ENCODE measurements at places on chromosomes 12 and 14. TPM values are rescaled to one million over a fixed set of nuclear protein-coding genes. Genes with fewer than 3 reads are reported as not detected.
A peak's percentile ranks its signal among the peaks of the same experiment; 100 is the strongest.

GRCh38 chr12:24387381-24387780 is 437.9 kb upstream of the SOX5 start:
- DNase-seq = no peak

The LRTM2 gene
- total RNA-seq = 0.09 TPM

DNA sequence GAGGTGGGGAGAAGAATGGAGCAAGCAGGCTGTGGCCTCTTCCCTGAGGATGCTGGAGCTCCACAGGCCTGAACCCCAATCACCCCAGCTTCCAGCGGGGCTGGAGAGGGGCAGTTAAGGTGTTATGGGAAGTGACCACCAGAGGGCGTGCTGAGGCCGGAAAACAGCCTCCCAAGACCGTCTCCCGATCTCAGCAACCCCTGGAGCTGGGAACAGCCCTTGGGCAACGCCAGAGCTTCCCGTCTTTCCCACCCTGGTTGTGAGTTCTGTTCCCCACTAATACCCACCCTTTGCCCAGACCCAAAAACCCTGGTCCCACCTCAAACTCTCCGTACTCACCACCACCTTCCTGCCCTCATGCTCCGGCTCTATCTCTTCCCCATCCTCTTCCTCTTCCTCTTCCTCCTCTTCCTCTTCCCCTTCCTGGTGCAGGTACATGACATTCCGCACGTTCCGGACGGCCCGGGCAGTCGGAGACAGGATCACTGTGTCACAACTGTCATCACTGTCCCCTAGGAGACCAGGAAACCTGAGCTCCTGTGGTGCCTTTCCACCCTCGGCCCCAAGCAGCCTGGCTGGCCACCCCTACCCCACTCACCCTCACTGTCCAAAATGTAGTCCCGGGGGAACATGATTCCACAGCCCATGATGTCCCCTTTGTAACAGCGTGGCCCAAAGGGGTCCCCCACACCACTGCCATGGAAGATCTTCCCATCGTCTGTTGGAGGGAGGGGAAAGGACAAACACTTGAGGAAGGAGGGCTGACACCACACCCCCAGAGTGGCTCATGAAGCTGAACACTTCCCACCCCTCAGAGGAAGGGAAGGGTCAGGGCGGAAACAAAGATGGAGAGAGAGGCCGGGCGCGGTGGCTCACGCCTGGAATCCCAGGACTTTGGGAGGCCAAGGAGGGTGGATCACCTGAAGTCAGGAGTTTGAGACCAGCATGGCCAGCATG is 12.9 kb downstream of the SPRYD3 start:
- DNase-seq = peak; percentile 88

DNA sequence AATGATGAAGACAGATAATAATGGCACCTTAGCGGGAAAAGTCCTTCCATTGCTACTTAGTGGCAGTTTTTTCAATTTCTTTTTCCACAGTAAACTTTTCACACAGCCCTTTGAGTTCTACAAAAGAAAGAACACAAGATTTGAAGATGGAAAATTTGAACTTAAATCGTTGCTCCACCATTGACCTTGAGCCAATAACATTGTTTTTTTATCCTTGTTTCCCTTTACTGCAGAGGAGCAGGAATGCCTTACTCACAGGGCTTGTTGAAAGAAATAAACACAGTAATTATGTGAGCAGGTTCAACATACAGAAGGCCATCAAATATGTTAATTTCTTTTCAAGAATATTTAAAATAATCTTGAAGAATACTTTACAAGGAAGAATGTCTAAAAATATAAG is 181.5 kb upstream of the KRR1 start:
- DNase-seq = no peak

DNA sequence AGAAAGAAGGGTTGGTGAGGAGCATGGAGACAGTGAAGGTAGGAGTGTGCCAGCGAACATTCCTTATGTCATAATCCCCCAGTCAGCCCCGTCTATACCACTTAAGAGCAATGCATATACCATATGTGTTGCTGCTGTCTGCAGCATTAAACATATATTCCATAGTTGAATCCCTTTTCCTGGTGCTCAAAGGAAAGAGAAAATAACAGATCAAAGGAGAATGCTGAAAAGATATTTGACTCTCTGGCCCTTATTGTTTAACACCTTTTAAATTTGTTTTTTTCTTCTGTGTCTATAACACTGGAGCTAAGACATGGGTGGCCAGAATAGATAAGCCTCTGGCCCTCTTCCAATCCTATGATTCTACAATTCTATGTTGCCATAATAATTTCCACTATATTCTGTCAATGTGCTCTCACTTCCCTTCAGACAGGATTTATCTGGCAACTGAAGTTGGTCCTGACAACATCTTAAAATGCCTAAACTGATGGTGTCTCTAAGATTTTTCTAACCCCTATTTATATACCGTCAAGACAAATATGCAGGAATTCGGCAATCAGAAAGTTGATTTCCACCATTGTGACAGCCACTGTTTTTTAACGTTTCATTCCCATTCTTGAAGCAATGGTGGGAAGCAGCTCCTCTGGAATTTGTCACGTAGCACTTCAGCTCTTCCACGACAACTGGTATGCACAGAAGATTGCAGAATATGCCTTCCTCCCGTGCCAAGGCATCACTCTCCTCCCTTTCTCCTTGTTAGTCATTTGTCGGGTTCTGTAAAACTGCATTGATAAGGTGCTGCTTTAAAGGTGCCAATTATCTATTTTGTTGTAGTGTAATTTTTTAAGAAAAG is 204.7 kb downstream of the BCAT1 start:
- DNase-seq = no peak

DNA sequence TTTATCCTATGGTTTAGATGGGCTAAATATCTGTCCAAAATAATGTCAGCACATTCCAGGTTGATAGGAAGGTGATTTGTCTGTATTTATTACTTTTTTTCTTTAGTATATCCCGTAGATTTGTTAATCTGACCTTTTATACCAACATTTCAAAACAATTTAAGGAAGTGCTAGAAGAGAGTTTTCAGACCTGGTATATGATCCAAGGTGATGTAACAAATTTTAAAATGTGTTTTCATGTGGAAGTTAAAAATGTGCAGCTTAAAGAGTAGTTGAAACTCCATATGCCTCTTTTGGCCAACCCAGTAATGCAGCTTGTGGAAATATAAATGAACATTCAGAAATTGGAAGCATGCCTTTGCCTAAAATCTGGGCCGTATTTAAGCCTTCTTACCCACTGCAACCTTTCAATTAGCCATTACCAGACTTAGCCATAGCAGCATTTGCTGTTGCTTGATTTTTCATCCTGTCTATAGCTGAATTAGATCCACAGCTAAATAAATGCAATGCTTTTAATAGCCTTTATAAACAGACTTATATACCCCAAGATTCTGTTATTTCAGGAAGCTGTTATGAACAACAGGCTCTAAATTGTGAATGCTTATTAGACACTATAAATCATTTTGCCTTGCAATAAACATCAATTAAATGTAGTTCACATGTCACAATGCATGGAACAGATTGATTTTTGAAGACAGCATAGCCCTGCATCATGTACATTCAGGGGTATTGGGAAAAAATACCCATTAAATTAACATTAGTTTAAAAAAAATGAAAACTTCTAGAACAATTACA is 271.2 kb downstream of the PDZRN4 start:
- DNase-seq = no peak

DNA sequence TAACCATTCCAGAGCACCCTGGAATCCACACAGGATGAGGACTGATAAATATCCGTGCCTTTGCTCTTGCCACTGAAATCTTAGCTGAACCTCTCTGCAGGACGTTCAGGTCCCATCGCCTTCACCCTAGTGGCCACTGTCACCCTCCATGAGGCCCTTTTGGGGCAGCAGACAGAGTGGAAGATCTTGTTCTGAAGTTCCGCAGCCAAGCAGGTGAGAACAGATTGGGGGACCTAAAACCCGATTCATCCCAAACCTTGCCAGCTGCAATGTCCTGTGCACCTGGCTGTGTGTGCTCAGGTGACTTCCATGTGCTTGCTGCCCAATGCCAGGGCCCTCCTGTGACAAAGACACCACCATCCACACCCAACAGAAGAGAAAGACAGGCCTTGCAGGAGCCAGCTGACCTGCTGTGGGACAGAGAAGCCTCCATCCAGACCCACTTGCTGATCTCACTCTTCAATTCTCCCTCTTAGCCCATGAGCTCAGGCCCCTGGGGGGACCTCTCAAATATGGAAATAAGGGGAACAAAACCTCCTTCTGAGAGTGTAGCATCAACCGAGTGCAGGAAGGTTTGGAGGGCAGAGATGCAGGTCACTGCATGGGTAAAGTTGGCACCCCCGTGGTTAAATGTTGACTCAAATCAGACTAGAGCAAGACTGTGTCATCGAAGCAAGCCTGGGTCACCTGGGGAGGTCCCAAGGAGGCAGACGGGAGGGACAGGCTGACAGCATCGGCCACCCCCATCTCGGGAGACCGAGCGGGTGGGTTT is 308.7 kb upstream of the DIO3 start:
- no peak for DNase-seq

The GLIPR1L1 gene
- total RNA-seq = not detected

DNA sequence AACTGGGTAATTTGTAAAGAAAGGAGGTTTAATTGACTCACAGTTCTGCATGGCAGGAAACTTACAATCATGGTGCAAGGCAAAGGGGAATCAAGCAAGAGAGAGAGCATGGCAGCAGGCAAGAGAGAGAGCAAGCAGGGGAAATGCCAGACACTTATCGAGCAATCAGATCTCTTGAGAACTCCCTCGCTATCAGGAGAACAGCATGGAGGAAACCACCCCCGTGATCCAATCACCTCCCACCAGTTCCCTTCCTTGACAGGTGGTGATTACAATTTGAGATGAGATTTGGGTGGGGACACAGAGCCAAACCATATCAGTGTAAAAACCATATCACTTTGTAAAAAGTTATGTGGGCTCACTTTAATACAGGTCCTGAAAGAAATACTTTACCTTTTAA is 56.4 kb upstream of the NEDD1 start:
- no peak for DNase-seq

The KLRF1 gene
- total RNA-seq = not detected

The RPS6KA5 gene
- 6.1 TPM for total RNA-seq

The CEBPE gene
- not detected for total RNA-seq
